AG20443 (cell line): ENCODE measurements at places on chromosomes 3 and 15.

DNA sequence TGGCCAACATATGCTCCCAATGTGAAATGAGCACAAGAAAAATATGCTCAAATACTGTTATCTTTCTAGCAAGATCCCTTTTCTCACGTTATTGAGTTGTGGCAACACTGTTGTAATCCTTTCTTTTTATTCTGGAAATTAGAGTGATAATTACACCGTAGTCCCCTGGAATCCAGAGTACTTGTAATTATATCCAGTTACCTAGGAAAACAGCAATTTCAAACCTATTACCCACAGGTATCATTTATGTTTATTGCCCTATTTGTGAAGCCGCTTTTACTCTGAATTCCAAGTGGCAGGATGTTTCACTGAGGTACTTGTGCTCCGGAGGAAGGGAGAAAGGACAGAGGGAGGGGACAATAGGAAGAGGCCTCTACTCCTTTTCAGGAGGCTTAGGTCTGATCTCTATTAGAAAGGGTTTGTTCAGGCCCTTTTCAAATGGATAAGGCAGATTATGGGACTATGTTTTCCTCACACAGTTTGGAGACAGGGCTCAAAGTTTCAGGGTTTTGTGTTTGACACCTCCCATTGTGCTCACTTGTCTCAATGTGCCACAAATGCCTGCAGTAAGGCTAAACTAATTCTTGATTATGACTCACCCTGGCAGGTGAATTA is 646.6 kb downstream of the TUSC7 start:
- no peak for DNase-seq

DNA sequence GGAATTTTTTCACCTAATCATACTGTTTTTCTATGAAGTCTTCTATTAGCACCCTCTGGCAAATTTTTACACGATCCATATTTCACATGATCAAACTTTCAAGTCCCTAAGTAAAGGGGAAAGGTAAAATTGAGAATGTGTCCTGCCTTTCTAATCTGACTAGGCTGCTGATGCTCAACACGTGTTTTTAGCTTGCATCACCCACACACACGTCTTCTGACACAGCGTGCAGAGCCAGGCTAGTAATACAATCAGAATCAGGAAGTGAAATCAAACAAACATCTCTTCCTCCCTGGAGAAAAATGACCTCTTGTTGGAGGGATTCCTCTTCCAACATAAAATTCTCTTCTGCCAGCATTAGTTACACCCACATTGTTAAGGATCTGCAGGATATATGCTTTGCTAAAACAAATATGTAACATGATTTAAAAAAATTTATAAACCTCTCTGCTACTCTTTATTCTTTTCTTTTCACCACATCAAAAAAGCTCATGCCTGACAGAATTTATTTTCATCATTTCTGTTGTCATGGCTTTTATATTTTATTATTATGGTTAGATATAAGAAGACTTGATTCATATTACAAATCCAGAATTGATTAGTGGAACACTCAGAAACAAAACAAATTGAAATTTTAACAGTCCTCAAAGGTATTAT is 122.4 kb downstream of the RAP2B start:
- DNase-seq = peak; percentile 81

GRCh38 chr3:58434511-58434910 is 879 bp upstream of the PDHB start:
- no peak for DNase-seq

DNA sequence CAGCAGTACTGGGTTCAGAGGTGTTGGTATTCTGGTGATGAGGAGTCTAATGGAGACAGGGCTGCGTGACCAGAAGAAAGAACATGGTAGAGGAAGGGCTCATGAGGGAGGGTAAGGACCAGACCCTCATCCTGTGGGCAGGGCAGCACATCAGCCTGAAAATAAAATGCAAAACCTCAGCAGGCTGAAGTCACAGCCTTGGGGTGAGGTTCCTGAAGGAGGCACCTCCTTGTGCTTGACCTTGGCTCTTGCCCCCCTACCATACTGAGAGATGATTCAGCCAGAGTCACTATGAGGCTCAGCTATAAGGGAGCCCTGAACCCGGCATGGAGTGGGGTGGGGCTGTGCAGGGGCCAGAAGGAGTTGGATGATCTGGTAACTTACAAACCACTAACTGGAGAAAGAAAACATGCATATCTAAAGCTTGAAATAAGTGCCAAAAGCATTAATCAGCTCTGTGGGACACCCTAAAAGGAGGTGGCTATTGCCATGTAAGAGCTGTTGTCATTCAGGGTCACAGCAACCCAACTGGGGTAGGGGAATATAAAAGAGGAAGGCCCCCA is 60.2 kb downstream of the CORO2B start:
- peak; percentile 58 for DNase-seq

DNA sequence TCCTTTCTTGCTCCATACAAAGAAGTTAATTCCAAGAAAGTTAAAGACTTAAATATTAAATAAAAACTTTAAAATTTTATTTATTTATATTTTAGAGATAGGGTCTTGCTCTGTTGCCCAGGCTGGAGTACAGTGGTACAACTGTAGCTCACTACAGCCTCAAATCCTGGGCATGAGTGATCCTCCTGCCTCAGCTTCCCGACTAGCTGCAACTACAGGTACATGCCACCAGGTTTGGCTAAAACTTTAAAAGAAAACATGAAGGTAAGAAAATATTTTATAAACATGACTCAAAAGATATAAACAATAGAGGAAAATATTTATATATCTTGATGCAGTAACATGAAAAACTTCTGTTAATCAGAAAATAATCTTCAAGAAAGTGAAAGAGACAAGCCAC is 33.2 kb downstream of the ADIPOQ start:
- DNase-seq = no peak

DNA sequence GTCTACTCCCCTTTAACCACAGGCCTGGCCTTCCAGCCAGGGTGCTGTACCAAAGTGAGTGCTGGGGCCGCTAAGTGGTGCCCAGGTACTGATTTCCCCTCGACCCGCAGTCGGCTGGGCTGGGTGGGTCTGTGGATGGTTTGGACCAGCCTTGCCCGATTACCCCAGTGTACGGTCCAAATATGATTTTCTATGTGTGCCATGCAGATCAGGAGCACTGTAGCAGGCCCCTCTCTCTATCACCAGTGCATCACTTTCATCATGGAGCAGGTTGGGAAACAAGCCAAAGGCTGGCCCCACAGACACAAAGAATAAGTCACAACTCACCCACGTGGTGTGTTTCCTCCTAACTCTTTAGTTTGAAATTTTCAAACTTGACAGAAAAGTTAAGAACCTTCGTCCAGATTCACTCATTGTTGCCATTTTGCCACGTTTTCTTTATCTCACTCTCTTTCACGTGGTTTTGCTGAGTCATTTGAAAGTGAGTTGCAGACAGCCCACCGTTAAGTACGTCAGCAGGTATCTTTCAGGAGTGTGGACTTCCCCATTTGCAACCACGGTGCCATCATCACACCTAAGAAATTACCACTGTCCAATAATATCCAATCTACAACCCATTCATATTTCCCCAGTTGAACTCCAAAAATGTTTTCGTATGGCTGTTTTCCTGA is 37.0 kb downstream of the ZNF710 start:
- DNase-seq = no peak

GRCh38 chr3:66144568-66145407 is 76.0 kb upstream of the SLC25A26 start:
- no peak for DNase-seq

DNA sequence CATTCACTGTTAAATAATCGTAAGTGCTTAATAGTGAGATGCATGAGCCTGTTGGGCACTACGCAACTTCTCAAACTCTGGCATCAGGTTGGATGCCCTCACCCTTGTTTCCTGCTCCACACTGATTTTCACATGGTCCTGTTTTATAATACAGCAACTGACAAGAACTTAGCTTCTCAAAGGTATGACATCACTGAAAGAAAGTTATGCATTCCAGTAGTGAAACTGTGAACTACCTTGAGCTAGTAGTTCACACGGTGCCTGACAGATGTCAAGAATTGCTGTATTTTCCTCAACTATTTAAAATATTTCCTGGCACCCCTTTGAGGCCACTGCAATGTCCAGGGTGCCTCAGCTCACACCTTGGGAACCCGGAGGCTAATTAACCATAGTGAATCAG is 327.5 kb downstream of the RORA start:
- no peak for DNase-seq

DNA sequence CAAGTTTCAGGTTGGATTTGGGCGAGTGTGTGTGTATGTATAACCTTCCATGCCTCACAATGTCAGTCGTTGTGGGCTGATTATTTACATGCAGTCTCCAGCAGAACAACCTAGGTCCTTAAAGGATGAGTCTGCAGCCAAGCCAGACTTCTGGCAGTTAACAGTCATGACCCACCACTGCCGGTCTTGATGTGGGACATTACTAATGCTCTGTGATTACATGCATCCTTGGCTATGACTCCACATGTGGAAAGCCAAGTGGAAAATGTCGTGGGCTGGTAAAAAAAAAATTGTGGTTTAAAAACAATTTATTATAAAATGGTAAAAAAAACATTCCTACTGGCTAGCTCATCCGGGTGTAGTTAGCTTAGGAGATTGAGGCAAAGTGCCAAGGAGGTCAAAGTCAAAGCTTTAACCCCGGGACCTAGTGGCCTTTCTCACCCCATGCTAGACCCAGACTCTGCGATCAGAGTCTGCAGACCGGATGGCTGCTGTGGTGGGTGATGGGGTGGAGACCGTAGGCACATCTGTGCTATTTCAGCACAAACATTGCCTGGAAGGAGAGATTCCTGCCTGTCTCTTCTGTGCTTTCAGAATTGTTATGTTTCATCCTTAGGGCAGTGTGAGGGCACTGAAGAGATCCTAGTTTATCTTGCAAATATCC is 6.8 kb downstream of the RARRES1 start:
- peak; percentile 93 for DNase-seq

GRCh38 chr15:39593656-39594445 is 13.0 kb downstream of the THBS1 start:
- no peak for DNase-seq

DNA sequence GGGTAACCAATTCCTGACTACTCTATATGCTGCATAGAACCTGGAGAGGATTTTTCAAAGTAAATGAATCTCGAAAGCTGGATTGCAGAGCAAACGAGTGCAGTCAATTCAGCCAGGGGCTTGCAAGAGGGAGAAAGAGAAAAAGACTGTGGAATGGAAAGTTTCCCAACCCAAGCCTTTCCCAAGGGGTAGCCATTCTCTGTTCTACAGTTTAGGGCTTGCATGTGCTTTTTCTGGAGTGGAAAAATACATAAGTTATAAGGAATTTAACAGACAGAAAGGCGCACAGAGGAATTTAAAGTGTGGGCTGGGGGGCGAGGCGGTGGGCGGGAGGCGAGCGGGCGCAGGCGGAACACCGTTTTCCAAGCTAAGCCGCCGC is 511 bp upstream of the RARB start:
- peak; percentile 30 for DNase-seq

DNA sequence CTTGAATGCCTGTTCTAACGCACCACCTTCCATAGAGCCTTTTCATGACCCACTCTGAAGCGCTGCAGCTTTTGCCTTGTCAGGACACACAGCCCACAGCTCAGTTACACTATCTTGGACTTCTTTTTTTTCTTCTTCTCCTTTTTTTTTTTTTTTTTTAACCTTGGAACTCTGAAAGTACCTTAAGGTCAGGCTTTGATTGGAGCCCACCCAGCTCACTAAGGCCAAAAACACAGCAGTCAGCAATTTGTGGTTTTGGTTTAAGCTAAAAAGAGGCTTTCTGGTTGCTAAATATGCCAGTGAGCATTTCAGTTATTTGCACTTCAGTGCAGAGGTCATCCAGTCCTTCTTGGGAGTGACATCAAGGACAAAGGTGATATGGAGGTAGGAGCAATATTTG is 1.7 kb downstream of the SLC25A20 start:
- DNase-seq = no peak

GRCh38 chr15:54789376-54789775 is 407.4 kb downstream of the RSL24D1 start:
- DNase-seq = no peak

- DNase-seq = peak; percentile 57
These were observed 60.0 kb upstream of the SYN2 start for GRCh38 chr3:11944052-11944673.

DNA sequence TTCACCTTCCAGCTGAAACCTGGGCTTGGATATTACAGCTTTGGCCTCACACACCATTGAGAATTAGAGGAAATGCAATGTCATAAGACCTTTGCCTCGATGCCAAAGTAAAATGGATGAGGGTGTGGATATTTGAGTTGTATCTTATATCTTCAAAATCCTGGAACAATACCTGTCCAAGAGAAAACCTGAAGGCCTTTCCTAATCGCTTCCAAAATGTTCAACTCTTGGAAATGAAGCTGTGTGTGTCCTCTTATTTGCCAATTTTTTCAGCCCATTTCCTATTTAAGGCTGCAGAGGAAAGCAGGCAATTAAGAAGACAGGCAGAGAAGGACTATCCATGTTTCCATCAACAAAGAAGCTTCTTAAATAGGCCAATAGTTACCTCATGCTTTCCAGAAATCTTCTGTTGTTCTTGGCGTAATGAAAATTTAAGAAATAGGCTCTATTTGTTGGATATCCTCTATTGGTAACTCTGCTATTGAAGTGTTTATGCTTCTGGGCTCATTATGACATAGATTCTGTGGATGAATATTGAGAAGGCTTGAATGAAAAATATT is 99.5 kb upstream of the ZBTB20 start:
- no peak for DNase-seq

DNA sequence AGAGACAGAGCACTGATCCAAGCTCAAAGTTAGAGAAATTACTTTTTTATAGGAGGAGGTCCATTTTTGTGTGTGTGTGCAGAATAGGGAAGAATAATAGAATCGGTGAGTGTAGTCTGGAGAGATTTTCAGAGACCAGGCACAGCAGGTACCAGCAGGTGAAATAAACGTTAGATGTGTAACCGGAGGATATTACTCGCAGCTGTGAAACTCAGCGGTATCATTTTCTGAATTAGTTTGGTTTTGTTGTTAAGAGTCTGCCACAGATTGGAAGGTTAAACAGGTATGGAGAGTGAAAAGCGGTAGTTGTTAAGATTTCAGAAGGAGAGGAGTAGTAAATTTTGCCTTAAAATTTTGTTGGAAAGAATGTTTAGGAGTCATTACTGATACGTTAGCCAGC is 69.9 kb downstream of the RGMA start:
- no peak for DNase-seq

- no peak for DNase-seq
These were observed 66.3 kb downstream of the GTPBP8 start for GRCh38 chr3:113057117-113057516.

- DNase-seq = no peak
These were observed 1.4 kb downstream of the MORF4L1 start for GRCh38 chr15:78873793-78874765.

- DNase-seq = no peak
These were observed 171.6 kb upstream of the PDZRN3 start for GRCh38 chr3:73796382-73796781.

- DNase-seq = no peak
These were observed at the start of gene SH2D7 for GRCh38 chr15:78092261-78093041. TSS of gene SH2D7 (plus strand) at chr15:78092561. CDS start at chr15:78092585, 24 bp downstream.
